Activated naive CD8-positive, alpha-beta T cell treated with anti-CD3 and anti-CD28 coated beads for 36 hours (primary cell): ENCODE measurements at places on chromosomes 2 and 18. TPM values are rescaled to one million over a fixed set of nuclear protein-coding genes. Genes with fewer than 3 reads are reported as not detected.
A peak's percentile ranks its signal among the peaks of the same experiment; 100 is the strongest.

The SDC1 gene
- total RNA-seq, result 0.36 TPM

The OSGEPL1 gene
- 9.9 TPM for total RNA-seq

- H3K27me3 ChIP-seq, result no peaks in the 10 kb centered on the region
- peaks cover 3% of the 10 kb centered on the region for H3K4me1 ChIP-seq
- no peak overlapping the region for H3K27ac ChIP-seq
- H3K4me3 ChIP-seq, result no peak overlapping the region
- H3K36me3 ChIP-seq, result no peaks in the 10 kb centered on the region
These were observed 481.8 kb downstream of the SPAG16 start for GRCh38 chr2:213766062-213766461.

GRCh38 chr2:97834610-97835009, 121.2 kb downstream of the ZAP70 start:
- H3K27ac ChIP-seq, result peak overlapping the region; percentile 62
- peaks cover 13% of the 10 kb centered on the region for H3K4me1 ChIP-seq
- H3K27me3 ChIP-seq, result no peaks in the 10 kb centered on the region
- H3K36me3 ChIP-seq, result peaks cover 7% of the 10 kb centered on the region
- no peak overlapping the region for H3K4me3 ChIP-seq
- no peak for DNase-seq

DNA sequence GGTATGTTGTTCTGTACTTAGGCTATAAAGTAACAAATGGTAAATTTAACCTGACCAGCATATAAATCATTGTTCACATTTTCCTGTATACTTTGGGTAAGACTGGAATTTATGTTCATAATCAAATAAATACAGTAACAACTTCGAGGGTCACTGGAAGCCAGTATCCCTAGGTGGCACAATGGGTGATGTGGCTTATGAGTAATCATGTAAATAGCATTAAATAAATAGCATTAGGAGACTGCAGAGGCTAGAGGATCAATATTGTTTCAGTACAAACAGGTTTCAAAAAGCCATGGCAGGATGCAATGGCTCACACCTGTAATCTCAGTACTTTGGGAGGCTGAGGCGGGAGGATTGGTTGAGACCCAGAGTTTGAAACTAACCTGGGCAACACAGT, 690.6 kb downstream of the SLC4A3 start:
- H3K27ac ChIP-seq, result no peak overlapping the region
- H3K27me3 ChIP-seq, result no peaks in the 10 kb centered on the region
- H3K4me3 ChIP-seq, result no peak overlapping the region

DNA sequence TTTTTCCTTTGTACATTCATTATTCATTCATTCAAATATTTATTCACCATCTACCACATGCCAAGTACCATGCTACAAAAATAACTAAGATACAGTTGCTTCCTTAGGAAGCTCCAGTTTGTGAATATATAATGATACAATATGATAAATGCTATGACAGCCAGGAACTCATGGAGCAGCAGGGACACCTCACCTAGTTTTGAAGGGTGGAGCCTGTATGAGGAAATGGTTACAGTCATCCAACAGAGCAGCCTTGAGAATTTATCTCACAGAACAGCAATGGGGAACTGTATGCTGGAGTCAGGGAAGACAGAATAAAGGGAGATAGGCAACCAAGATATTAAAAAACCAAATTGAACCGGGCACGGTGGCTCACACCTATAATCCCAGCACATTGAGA, 124.0 kb downstream of the OSBPL1A start:
- H3K36me3 ChIP-seq, result no peaks in the 10 kb centered on the region
- H3K4me1 ChIP-seq, result peaks cover 3% of the 10 kb centered on the region
- DNase-seq, result no peak
- H3K27ac ChIP-seq, result no peak overlapping the region

DNA sequence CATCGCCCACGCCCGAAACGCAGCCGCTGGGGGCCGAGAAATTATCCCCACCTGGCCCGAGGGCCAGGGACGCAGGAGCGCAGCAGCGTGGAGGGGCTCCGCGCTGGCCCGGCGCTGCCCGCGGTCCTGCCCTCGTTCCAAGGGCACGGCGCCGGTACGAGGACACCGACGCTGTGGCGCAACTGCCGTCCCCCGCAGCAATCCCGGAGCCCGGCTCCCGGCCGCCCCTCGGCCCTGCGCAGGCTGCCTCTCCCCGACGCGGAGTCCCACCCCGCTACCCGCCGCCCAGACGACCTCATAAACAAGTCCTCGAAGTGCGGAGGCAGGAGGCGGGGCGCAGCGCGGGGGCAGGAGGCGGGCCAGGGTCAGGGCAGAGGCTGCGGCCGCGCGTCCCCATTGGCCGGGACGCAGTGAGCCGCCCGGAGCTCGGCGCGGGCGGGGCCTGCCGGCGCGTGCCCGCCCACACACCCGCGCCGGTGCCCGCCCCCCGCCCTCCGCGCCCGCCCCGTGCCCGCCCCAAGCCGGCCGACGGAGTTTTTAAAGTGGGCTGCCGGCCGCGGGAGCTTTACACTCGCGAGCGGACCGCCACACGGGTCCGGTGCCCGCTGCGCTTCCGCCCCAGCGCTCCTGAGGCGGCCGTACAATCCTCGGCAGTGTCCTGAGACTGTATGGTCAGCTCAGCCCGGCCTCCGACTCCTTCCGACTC, at the start of gene EPAS1:
Gene EPAS1 (plus strand): TSS at position 568 of the 706 bp plus-strand sequence. CDS start 505 bp downstream, outside the sequence.
- DNase-seq, result peak; percentile 82
- H3K4me3 ChIP-seq, result peak within 1 kb of the TSS; percentile 82
- H3K36me3 ChIP-seq, result no peaks in the 10 kb centered on the region
- peaks cover 21% of the 10 kb centered on the region for H3K4me1 ChIP-seq
- H3K27ac ChIP-seq, result no peak within 1 kb of the TSS

DNA sequence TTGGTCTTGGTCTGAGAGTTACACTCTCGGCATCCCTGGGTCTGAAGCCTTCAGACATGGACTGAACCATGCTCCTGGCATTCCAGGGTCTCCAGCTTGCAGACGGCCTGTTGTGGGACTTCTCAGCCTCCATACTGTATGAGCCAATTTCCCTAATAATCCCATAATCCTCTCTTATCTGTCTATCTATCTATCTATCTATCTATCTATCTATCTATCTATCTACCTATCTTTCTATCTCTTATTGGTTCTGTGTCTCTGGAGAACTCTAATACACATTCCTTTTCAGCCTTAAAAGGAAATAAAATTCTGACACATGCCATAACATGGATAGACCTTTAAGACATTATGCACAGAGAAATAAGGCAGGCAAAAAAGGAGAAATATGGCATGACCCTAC, 24.4 kb downstream of the SLC39A6 start:
- H3K27ac ChIP-seq, result no peak overlapping the region
- DNase-seq, result no peak
- H3K4me1 ChIP-seq, result peaks cover 2% of the 10 kb centered on the region
